ENCODE measurements at places on chromosomes 12 and 14. TPM values are rescaled to one million over a fixed set of nuclear protein-coding genes. Genes with fewer than 3 reads are reported as not detected.

The OTX2 gene
- not detected for total RNA-seq

The CLEC6A gene
- not detected for total RNA-seq

DNA sequence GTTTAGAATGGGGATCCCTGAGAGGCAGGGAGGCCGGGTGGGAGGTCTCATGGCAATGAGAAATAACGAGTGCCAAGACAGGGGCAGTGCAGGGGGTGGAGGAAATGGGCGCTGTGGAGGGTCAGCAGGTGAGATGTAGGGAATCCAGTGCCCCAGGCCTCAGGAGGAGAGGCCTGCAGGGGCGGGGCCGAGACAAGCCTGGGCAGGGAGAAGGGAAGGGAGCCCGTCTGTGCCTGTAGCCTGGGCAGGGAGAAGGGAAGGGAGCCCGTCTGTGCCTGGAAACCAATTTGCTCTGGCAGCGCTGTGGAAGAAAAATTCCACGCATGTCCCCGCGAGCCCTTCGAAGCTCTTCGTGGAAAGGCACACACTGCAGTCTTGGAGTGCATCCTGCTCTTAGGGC is 10.6 kb upstream of the NCOR2 start:
- no peaks in the 10 kb centered on the region for H3K4me1 ChIP-seq
- H3K4me3 ChIP-seq = no peak overlapping the region
- no peaks in the 10 kb centered on the region for H3K36me3 ChIP-seq
- no peak overlapping the region for H3K27ac ChIP-seq
- H3K27me3 ChIP-seq = peaks cover 7% of the 10 kb centered on the region

- H3K36me3 ChIP-seq = peaks cover 36% of the 10 kb centered on the region
- no peak overlapping the region for H3K4me3 ChIP-seq
- peaks cover 22% of the 10 kb centered on the region for H3K4me1 ChIP-seq
- DNase-seq = peak; percentile 55
These were observed 5.7 kb upstream of the NEK9 start for GRCh38 chr14:75132382-75133086.

The KLRC3 gene
- total RNA-seq = 9.9 TPM

GRCh38 chr12:93079271-93079670 is 150.2 kb upstream of the EEA1 start:
- H3K4me1 ChIP-seq = no peaks in the 10 kb centered on the region
- H3K27me3 ChIP-seq = peaks cover 2% of the 10 kb centered on the region
- H3K27ac ChIP-seq = no peak overlapping the region
- no peak overlapping the region for H3K4me3 ChIP-seq
- no peak for DNase-seq

The FAM222A gene
- total RNA-seq = 0.70 TPM

DNA sequence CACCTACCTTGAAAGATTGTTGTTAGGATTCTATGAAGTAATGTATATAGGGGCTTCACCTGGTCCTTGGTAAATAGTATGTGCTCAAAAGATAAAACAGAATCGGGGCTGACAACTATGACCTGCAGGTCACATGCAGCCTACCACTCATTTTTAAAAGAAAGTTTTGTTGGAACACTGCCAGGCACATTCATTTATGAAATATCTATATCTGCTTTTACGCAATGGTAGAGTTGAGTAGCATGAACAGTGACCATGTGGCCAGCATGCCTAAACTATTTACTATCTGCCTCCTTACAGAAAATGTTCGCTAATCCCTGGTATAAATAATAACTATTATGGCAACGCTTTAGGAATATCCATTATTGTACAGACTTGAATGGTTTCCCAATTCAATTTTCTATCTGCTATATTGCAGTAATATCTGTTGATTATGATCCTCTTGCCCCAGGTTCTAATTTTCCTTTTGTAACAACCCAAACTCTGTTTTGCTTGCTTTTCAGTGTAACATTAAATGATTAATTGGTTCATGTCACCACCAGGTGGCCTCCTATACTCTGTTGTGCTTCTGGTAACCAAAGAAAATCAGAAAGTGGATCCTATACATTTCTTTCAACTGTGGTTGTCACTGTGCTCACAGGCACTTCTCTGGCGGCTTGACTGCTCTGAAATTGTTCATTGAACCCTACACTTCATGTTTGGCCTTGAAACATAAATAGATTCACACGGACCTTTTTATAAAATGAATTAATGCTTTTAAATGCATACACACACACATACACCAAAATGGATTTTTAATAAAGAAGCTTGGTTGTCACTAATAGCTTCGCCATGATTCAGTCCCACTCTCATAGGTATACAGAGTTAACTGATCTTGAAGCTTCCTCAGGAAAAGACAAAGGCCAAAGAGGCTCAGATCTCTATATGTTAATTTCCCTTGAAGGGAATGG is 227.7 kb upstream of the NPAS3 start:
- no peaks in the 10 kb centered on the region for H3K4me1 ChIP-seq

GRCh38 chr12:111789779-111790178 is 23.0 kb downstream of the ALDH2 start:
- H3K36me3 ChIP-seq = no peaks in the 10 kb centered on the region
- no peak overlapping the region for H3K27ac ChIP-seq
- no peaks in the 10 kb centered on the region for H3K27me3 ChIP-seq
- H3K4me3 ChIP-seq = no peak overlapping the region
- no peak for DNase-seq
- no peaks in the 10 kb centered on the region for H3K4me1 ChIP-seq

DNA sequence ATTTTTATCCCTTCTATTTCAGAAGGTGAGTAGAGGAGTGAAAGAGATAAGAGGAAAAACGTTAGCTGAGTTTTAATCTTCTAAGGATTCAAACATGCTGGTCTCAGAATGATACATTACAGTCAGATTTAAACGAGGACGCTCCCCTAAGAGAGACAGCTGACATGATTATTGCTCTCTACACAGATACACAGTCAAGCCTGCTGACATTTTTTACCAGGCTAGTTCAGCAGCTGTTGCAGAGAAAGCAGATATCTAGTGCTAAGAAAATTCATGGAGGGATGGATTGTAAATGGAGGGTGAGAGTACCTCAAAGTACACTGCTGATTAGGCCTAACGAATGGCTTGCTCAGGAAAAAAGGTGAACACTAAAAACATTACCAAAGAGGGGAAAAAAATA is 31.9 kb upstream of the SOS2 start:
- peaks cover 2% of the 10 kb centered on the region for H3K4me1 ChIP-seq
- DNase-seq = no peak
- no peaks in the 10 kb centered on the region for H3K27me3 ChIP-seq
- peaks cover 8% of the 10 kb centered on the region for H3K36me3 ChIP-seq
- no peak overlapping the region for H3K4me3 ChIP-seq

The DPF3 gene
- 12.2 TPM for total RNA-seq

GRCh38 chr14:24441904-24442239 is 704 bp downstream of the SDR39U1 start:
- peaks cover 2% of the 10 kb centered on the region for H3K27me3 ChIP-seq
- peaks cover 59% of the 10 kb centered on the region for H3K4me1 ChIP-seq
- peaks cover 36% of the 10 kb centered on the region for H3K36me3 ChIP-seq
- H3K4me3 ChIP-seq = peak overlapping the region; percentile 90
- H3K27ac ChIP-seq = peak overlapping the region; percentile 98
- no peak for DNase-seq

DNA sequence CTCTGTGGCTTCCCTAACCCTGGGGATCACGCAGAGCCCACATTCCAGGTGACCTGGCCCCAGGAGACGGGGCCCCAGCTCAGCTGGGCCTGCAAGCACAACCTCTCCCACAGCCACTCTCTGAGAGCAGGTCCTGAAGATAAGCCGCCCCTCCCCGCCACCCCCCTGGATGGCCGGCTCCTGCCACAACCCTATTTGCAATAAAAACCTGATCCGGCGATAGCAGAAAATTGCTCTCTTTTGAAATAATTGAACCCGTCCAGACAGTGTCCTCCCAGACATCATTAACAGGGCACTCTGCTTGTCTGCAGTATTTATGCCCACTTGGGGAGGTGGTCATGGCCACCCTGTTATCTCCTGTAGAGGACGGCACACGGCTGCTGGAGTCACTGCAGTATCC is 5.0 kb downstream of the C14orf180 start:
- H3K27ac ChIP-seq = no peak overlapping the region
- no peaks in the 10 kb centered on the region for H3K4me1 ChIP-seq
- DNase-seq = no peak
- H3K27me3 ChIP-seq = no peaks in the 10 kb centered on the region

GRCh38 chr12:54011665-54012532 is 3.1 kb downstream of the HOXC8 start:
- DNase-seq = no peak
- H3K27ac ChIP-seq = no peak overlapping the region
- H3K36me3 ChIP-seq = peaks cover 1% of the 10 kb centered on the region
- H3K27me3 ChIP-seq = peaks cover 91% of the 10 kb centered on the region
- H3K4me1 ChIP-seq = peaks cover 14% of the 10 kb centered on the region

GRCh38 chr12:87687362-87687761 is 341.8 kb downstream of the C12orf50 start:
- no peak for DNase-seq
- H3K36me3 ChIP-seq = no peaks in the 10 kb centered on the region
- H3K27ac ChIP-seq = no peak overlapping the region
- H3K4me1 ChIP-seq = no peaks in the 10 kb centered on the region
- no peak overlapping the region for H3K4me3 ChIP-seq

- DNase-seq = no peak
- H3K4me3 ChIP-seq = no peak overlapping the region
- H3K27me3 ChIP-seq = no peaks in the 10 kb centered on the region
These were observed 3.8 kb downstream of the TINF2 start for GRCh38 chr14:24238527-24239037.

DNA sequence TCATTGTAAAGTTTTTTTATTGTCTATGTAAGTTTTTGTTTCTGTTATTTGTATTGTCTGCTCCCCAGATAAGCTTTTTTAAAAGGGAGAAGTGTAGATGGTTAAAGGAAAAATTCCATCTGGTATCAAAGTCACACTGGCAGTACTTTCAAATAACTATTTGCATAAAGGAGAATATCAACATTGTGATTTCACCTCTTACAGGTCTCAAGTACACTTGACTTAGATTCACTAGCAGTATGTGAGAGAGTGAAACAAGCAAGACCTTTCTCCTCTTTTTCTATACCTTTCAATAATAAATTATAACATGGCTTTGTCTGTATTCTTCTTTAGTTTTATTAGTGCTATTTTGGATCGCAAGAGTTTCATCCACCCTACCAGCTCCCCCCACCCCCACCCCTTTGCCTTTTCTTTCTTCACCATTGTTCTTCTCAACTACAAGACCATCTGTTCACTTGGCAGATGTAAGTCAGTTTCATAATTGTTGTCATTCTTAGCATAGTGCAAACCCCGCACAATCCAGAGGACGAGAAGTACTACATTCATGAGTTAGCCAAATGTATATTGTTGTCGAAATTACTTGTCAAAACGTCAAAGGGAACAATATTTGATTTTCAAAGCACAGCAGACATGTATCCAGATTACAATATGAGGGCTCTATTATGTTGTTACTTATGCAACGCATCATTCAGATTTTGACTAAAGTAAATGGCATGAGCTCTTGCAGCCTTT is 602.7 kb upstream of the FLRT2 start:
- no peaks in the 10 kb centered on the region for H3K27me3 ChIP-seq
- no peak overlapping the region for H3K4me3 ChIP-seq
- DNase-seq = no peak
- H3K36me3 ChIP-seq = no peaks in the 10 kb centered on the region

DNA sequence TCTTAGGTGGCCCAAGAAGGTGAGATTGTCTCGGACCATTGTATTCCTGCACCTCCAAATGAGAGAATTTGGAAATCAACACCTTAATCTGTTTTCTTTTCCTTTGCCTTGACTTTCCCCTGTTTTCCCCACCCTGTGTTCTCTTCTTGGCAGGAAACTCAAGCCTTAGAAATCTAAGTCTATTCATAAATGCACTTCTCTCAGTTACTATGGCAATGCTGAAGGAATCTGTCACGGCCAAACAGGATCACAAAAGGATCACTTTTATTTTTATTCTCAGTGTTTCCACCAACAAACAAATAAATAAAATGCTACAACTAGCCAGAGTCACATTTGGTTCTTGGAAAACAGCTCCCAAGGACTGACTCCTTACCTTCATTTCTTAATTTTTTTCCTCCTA is 270.5 kb downstream of the BCAT1 start:
- no peaks in the 10 kb centered on the region for H3K36me3 ChIP-seq
- H3K27ac ChIP-seq = no peak overlapping the region
- H3K4me3 ChIP-seq = no peak overlapping the region

The LAG3 gene
- 420 TPM for total RNA-seq

- H3K27me3 ChIP-seq = peaks cover 22% of the 10 kb centered on the region
- no peak for DNase-seq
- no peak overlapping the region for H3K4me3 ChIP-seq
- H3K4me1 ChIP-seq = no peaks in the 10 kb centered on the region
- H3K27ac ChIP-seq = no peak overlapping the region
These were observed 155.4 kb downstream of the TMX1 start for GRCh38 chr14:51395361-51395849.

- no peak for DNase-seq
- no peak overlapping the region for H3K27ac ChIP-seq
- H3K4me3 ChIP-seq = no peak overlapping the region
- no peaks in the 10 kb centered on the region for H3K27me3 ChIP-seq
- peaks cover 48% of the 10 kb centered on the region for H3K36me3 ChIP-seq
These were observed 84.1 kb downstream of the BCAT1 start for GRCh38 chr12:24864796-24865125.

The TAS2R30 gene
- total RNA-seq = 3.4 TPM

The OR6S1 gene
- total RNA-seq = not detected

The TRAF3 gene
- 49.5 TPM for total RNA-seq

DNA sequence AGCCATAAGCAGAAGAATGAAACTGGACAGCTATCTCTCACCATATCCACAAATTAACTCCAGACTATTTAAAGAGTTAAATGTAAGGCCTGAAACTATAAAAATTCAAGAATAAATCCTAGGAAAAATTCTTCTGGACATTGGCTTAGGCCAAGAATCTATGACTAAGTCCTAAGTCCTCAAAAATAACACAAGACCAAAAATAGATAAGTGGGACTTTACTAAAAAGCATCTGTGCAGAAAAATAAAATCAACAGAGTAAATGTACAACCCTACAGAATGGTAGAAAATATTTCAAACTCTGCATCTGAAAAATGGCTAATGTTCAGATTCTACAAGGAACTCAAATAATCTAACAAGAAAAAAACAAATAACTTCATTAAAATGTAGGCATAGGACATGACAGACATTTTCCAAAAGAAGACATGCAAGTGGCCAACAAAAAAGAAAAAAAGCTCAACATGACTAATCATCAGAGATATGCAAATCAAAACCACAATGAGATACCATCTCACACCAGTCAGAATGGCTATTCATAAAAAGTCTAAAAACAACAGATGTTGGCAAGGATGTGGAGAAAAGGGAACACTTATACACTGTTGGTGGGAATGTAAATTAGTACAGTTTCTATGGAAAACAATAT is 61.0 kb upstream of the PPFIA2 start:
- DNase-seq = no peak
- no peak overlapping the region for H3K27ac ChIP-seq
- no peaks in the 10 kb centered on the region for H3K36me3 ChIP-seq
- H3K4me3 ChIP-seq = no peak overlapping the region
- H3K4me1 ChIP-seq = peaks cover 2% of the 10 kb centered on the region
- no peaks in the 10 kb centered on the region for H3K27me3 ChIP-seq
